Fibroblast of lung (primary cell): ENCODE measurements at places on chromosomes 6 and 20. TPM values are rescaled to one million over a fixed set of nuclear protein-coding genes. Genes with fewer than 3 reads are reported as not detected.

The LINC00237 gene
- not detected in 2 replicates for total RNA-seq

The TINAG gene
- not detected in 2 replicates for total RNA-seq

The CLVS2 gene
- total RNA-seq: under 0.01 TPM in 1 of 2 replicates, not detected in the other

The GUCA1A gene
- total RNA-seq: under 0.01 and 0.33 TPM in 2 replicates

The GTSF1L gene
- total RNA-seq: not detected in 2 replicates

The C4A gene
- total RNA-seq: 21.1 and 46.0 TPM in 2 replicates

The NOL7 gene
- total RNA-seq: 43.9 and 47.2 TPM in 2 replicates

The HMGN4 gene
- 90.4 and 111 TPM in 2 replicates for total RNA-seq

The SNAP25 gene
- 1.5 and 4.5 TPM in 2 replicates for total RNA-seq

The SLC22A1 gene
- 0.26 and 0.50 TPM in 2 replicates for total RNA-seq

The OXT gene
- not detected in 2 replicates for total RNA-seq

The HLA-DRB5 gene
- total RNA-seq: not detected in 2 replicates

The DEFB124 gene
- total RNA-seq: not detected in 2 replicates

The PRDM1 gene
- 2.3 and 5.4 TPM in 2 replicates for total RNA-seq

The PIGT gene
- total RNA-seq: 25.8 and 26.2 TPM in 2 replicates

The CALHM6 gene
- total RNA-seq: 0.33 and 1.0 TPM in 2 replicates

The ATP5F1E gene
- total RNA-seq: 37.8 and 39.3 TPM in 2 replicates

The PCMT1 gene
- 81.3 and 97.6 TPM in 2 replicates for total RNA-seq

The PAX1 gene
- total RNA-seq: not detected in 2 replicates

The TAF11 gene
- total RNA-seq: 13.9 and 16.9 TPM in 2 replicates
